ENCODE measurements at places on chromosomes 12 and 14.

DNA sequence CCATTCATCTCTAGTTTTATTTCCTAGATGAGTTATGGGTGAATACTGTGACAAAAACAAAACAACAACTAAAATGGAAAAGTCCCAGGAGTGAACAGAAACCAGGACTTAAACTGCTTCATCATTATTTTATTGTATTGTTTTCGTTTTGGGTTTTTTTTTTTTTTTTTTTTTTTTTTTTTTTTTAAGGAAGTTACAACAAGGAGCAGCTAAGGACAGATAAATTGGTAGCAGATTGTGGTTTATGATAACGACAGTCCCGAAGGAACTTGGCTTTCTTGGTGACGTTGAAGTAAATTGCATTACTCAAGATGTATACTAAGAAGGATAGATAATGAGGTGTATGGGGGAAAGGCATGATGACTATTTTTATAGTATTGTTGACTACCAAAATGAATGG lies 866.3 kb downstream of the NRXN3 start:
- DNase-seq = no peak

DNA sequence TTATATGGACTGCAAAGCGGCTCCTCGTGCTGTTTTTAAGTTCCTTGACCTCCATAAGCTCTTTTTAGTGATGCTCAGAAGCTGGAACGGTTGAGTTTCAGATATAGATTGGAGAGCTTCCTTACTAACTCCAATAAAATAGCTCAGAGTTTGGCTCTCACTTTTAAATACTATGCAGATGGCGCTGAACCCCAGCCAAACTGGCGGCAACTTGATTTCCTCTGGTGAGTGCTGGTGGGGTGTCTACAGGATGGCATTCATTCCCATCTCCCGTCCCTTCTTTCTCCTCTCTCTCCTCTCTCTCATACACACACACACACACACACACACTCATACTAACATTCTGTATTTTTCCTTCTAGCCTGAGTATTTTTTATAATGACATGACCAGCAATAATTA lies 346.3 kb downstream of the ETNK1 start:
- no peak for DNase-seq

DNA sequence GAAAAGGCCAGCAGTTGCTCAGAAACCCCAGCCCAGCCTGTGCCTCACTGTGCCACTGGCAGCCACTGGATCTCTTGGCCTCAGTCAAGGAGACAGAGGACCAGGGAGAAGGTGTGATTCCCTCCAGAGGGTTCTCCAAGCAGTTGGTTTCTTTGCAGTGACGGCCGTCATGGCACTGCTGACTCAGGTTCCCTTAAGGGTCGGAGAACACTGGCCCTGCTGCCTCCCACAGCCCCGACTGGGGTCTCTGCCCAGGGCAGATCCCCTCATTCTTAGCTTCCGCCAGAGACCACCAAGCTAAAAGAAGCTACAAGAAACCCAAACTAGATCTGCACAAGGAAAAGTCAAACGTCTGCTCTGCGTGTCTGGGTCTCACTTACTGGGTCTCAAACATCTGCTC lies 16.4 kb downstream of the TSPAN11 start:
- DNase-seq = no peak

- peak; percentile 67 for DNase-seq
Measured at GRCh38 chr14:75303381-75303789, 24.8 kb downstream of the FOS start.

All from activated naive CD8-positive, alpha-beta T cell treated with anti-CD3 and anti-CD28 coated beads, Interleukin-2, amount 50 U/mL, for 24 hours (primary cell).